Non-pigmented ciliary epithelial cell (primary cell): ENCODE measurements at places on chromosomes 4 and X.
A peak's percentile ranks its signal among the peaks of the same experiment; 100 is the strongest.

DNA sequence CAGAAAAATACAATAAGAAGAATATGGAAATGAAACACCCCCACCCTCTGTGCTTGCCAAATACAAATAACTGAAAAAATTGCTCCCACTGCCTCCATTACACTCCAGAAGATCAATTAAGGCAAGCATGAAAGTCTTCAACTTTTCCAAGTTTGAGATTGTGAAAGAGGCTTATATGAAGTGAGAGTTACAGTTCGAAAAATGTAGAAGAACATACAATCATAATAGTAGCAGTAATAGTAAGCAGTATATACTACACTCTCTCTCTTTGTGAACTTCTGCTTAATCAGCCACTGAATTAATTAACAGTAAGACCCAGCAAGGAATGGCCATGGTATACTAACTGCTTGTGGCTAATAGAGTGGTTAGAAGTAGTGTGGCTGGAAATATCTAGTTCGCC lies 923.2 kb downstream of the RPA4 start:
- DNase-seq, result no peak

GRCh38 chrX:154738011-154738738 lies 12.7 kb downstream of the GAB3 start:
- no peak for DNase-seq

DNA sequence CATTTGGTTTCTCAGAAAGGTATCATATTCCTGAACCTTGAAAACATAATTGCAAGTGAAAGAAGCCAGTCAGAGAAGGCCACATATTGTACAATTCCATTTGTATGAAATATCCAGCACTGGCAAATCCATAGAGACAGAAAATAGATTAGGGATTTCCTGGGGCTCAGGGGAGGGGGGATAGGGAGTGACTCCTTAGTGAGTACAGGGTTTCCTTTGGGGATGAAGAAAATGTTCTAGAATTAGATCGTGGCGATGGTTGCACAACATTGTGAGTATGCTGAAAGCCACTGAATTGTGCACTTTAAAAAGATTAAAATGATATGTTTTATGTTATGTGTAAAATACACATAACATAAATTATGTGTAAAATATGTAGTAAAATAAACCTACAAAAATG lies 10.3 kb downstream of the XPNPEP2 start:
- DNase-seq, result no peak

DNA sequence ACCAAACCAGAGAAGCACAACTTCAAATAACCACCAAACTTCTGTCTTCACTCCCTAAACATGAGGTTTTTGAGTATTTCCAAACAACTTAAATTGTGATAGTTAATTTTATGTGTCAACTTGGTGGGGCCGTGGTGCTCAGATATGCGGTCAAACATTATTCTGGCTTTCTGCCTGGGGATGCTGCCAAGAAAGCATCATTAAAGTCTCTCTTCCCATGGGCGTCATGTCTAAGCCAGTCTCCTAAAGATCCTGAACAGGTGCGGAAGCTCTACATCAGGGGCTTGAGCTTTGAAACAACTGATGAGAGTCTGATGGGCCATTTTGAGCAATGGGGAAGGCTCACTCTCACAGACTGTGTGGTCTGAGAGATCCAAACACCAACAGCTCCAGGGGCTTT lies 24.1 kb upstream of the SOD3 start:
- DNase-seq, result no peak

- DNase-seq, result peak; percentile 69
Measured at GRCh38 chr4:78645853-78646757, 94.5 kb downstream of the ANXA3 start.

DNA sequence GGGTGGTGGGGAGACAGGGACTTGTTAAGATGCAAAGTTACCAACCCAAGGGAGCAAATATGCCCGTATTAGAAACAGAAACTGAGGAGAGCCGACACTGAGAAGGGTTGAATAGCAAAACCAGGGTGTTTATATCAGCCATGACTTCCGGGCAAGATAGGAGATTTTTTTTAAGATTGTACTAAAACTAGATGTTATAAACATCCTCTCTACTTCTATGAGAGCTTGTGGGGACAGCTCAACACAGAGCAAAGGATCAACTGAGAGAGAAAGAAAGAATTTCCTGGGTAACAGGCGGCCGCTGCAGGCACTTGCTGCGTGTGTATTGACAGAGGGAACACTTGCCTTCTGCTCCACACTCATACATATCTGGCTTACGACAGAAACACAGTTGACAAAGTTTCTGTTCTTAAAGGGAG lies 49.1 kb upstream of the FBXW7 start:
- DNase-seq, result no peak

DNA sequence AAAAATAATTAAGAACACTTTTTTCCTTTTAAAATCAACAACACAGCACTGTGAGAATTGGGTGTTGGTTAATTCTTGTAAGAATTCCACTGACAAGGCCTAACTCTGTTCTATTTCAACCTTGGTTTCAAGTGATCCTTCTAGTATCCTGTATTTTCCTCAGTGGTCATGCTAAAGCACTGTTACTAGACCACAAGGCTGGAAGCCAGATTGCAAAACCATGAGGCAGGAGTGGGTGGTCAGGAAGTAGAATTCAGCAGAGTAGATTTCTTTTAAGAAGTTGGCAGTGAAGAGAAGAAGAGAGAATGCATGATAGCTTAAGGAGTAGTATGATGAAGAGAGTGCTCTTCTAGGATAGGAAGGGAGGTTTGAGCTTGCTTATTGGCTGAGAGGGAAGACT lies 71.6 kb upstream of the LEF1 start:
- DNase-seq, result peak; percentile 43

DNA sequence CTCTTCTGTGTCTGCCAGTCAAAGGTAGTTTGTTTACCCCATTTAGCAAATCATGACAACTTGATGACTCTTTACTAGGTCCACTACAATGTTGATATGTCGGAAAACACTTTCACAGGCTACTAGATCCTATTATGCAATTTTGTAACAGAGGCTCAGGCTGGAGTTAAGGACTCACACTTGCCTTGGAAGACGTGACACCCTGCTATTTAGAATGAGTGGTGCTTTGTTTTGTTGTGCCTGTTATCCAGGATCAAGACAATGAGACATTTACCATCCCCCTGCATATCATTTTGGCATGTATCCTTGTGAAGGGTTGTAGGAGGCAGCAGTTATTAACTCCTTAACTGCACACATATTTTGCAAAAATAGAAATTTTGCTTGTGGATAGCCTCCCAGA lies 263.7 kb downstream of the IL1RAPL1 start:
- DNase-seq, result no peak

DNA sequence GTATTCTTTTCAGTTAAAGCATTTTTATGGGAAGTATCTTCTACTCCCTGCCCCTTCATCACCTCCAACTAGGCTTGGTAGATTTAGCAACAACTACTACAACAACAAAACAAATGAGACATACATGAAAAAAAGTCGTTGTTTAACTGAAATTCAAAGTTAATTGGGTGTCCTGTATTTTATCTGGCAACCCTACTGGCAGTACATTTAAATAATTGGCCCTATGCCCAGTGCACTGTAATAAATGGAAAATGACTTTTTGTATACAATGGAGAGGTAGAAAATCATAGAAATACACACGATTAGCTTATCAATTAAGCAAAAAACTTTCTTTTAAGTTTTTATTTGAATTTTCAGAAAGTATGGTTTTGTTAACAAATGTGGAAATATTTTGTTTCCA lies 21.4 kb upstream of the CLGN start:
- no peak for DNase-seq
